ENCODE measurements at places on chromosomes 1 and 21.
A peak's percentile ranks its signal among the peaks of the same experiment; 100 is the strongest.

DNA sequence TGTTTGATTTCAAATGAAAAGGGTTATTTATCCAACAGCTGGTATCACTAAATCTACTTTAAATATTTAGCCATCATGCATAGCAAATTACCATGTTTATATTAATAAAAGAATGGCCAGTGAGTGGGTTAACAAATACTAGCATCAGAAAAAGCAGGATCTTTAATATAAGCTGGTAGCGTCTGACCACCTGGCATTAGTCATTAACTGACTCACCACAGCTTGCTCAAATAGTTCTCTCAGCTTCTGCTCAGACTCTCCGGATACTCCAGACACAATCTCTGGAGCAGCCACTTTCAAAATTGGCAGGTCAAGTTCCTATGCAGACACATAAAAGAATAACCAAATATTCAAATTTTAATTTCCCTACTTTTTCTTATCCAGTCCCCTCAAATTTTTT lies 29.6 kb downstream of the NVL start:
- peak; percentile 17 for DNase-seq

- DNase-seq: no peak
These were observed 225.8 kb upstream of the TNR start for GRCh38 chr1:175969231-175969630.

DNA sequence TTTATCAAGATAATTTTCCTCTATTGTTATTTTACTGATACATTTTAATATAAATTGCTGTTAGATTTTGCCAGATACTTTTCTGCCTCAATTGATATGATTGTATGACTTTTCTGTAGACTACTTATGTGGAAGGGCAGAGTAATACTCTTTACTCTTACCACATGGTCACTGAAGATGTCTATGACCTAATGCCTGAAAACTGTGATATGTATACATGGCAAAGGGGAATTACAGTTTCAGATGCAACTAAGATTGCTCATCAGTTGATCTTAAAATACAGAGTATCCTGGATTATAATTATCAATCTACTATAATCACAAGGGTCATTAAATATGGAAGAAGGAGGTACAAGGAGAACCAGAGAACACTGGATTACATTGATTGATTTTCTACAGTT lies 1528.0 kb downstream of the BRINP3 start:
- no peak for DNase-seq

DNA sequence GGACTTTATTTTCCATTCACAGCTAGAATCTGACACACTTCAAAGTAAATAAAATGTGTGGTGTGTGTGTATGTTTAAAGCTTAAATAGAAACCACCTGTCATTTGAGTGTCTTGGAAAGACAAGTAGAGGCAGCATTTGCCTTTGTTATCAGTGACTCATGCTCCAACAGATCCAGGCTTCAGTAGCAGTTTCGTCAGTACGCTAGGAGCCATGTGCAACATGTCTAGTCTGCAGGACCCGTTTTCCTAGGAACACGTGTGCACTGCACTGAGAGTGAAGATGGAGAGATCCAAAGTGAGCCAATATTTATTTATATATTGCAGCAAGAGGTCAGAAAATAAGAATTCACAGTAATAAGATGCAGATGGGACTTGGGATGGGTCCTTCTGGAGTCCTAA lies 41.8 kb downstream of the SGIP1 start:
- DNase-seq: peak; percentile 58

GRCh38 chr1:101410048-101410878 lies 173.4 kb downstream of the S1PR1 start:
- DNase-seq: no peak

Data from smooth muscle cell of the brain vasculature (primary cell).